Renal cortical epithelial cell (primary cell): ENCODE measurements at places on chromosomes 11 and 22.

DNA sequence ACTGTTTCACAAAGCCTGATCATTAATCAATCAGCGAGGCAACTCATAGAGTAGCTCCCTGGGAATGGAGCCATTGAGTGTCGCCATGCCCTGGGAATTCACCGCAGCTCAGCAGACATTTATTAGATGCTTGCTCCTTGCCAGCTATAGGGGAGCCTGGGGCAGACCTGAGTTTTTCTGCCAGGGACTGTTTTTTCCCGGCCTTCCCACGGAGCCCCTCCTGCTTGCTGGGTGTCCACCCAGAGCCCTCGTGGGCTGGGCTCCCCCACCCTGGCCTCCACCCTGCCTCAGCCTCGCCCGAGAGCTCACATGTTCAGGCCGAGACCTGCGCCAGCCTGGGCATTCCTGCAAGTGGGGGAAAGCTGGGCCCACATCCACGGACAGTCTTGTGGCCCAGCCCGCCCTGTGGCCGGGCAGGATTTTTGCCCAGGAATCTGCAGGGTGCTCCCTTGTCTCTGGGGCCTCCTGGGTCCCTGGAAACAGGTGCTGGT is 64.9 kb downstream of the SMIM38 start:
- no peak for DNase-seq

- DNase-seq: no peak
Observed at GRCh38 chr11:17649696-17650095, 69.7 kb upstream of the MYOD1 start.

DNA sequence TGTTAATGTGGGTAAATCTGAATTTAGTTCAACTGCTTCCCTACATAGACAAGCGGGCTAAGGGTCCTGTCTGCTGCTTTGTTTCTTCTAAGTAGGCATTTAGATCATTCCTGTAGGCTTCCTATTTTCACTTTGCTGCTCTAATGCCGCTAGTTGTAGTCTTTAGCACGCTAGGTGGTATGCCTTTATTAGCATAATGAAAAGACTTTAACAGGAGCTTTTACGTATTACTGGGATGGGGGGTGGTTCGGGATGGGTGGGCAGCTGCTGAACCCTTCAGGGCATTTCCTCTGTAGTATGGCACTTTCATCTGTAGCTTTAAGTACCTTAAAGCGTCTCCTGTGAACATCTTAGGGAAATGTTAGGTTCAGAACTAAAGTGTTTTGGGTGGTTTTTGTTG is 85.3 kb downstream of the GGT1 start:
- no peak for DNase-seq

DNA sequence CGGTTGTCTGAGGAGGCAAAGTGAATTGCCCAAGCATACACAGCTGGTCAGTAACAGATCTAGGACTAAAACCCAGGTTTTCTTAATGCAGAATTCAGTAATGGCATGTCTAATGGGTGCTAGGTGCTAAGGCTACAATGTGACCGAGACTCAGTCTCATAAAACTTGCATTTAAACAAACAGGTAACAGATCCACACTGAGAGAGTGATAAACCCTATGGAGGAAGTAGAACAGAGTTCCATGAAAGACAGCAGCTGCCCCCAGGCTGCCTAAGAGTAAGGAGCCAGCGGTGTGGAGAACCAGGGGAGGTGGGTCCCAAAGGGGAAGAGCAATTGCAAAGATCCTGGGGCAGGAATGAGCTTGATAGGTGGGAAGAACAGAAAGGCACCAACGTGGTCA is 27.3 kb downstream of the MMP13 start:
- no peak for DNase-seq

DNA sequence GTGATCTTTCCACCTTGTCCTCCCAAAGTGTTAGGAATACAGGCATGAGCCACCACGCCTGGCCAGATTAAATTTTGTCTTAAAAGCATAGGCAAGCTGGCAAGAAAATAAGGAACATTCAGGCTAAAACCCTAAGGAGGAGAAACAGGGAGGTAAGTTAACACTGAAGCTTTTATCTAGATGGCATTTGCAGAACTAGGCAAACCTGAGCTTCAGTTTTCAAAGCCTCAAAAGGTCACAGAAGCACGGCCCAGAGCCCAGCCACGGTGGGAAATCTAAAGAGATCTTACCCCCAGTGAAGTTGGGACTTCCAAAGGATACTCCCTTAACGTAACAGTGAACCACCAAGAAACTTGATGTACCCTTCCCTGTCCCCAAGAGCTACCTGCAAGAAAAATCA is 28.4 kb downstream of the PC start:
- DNase-seq: no peak

GRCh38 chr11:4093519-4094347 is 866 bp upstream of the RRM1 start:
- DNase-seq: no peak

DNA sequence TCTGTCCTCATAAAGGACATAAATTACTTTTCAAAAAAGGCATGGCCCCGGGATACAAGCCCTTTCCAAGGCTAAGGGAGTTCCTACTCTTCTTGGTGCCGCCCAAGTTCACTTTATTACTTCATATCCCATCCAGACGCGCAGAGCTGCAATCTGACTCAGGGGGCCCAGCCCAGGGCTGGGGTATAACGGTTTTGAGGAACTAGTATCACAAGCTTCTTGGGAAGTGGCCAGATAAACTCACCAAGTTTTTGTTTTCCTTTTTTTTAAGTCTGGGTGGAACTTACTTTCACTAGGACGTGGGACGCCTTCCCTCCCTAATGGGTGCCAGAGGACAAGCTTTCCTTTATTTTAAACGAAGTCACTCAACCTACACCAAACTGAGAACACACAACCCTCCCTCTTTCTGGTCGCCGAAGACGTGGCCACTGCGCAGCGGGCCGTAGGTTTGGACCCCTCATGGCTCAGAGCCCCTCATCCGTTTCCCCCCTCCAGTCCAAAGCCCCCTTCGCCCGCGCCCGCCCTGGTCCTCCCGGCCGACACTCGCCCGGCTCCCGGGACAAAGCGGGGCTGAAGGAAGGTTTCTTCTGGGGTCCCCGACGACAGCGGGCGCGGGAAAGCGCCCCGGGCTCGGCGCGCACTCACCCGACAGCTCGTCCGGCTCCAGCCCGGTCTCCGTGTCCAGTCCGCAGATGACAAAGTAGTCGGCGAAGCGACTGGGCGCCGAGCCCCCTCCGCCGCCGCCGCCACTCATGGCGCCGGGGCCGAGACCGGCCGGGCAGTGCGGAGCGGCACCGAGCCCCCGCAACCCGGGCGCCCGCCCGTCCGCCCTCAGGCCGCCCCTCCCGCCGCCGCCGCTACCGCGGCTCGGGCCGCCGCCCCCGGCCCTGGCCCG is 587 bp downstream of the DENND5A start:
- peak; percentile 58 for DNase-seq

- DNase-seq: no peak
Observed at GRCh38 chr11:92506809-92507336, 282.3 kb downstream of the FAT3 start.

GRCh38 chr11:93089474-93090102 is 108.2 kb downstream of the SLC36A4 start:
- DNase-seq: peak; percentile 79

GRCh38 chr22:30206944-30207343 is 39.6 kb downstream of the LIF start:
- DNase-seq: peak; percentile 95

- peak; percentile 30 for DNase-seq
Observed at GRCh38 chr11:112132737-112133136, 31.2 kb downstream of the IL18 start.

GRCh38 chr11:9052316-9052715 is 39.1 kb downstream of the SCUBE2 start:
- DNase-seq: no peak

DNA sequence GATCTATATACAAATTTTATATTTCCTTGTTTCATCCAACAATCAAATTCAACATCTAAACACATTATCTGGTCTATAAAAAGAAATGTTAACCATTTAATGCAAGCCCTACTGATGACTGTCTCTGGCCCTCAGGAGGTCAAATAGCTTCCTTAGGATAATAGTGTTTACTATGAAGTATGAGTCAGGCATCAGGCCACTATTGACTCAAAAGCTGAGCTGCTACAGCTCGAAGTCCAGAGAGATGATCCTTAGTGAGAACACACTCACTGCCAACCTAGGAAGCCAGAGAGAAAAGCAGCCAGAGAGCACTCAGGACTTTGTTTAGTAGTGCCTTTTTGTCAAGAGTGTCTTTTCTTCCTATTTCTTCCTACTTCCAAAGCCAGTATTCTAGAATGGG is 171.8 kb downstream of the SOX6 start:
- peak; percentile 92 for DNase-seq

GRCh38 chr22:37148742-37149665 is 712 bp downstream of the IL2RB start:
- no peak for DNase-seq

GRCh38 chr11:125272821-125273220 is 108.3 kb downstream of the PKNOX2 start:
- no peak for DNase-seq

GRCh38 chr11:17500673-17501072 is 24.0 kb upstream of the ABCC8 start:
- no peak for DNase-seq

GRCh38 chr22:36387709-36387958 is 133 bp downstream of the MYH9 start:
- DNase-seq: no peak

DNA sequence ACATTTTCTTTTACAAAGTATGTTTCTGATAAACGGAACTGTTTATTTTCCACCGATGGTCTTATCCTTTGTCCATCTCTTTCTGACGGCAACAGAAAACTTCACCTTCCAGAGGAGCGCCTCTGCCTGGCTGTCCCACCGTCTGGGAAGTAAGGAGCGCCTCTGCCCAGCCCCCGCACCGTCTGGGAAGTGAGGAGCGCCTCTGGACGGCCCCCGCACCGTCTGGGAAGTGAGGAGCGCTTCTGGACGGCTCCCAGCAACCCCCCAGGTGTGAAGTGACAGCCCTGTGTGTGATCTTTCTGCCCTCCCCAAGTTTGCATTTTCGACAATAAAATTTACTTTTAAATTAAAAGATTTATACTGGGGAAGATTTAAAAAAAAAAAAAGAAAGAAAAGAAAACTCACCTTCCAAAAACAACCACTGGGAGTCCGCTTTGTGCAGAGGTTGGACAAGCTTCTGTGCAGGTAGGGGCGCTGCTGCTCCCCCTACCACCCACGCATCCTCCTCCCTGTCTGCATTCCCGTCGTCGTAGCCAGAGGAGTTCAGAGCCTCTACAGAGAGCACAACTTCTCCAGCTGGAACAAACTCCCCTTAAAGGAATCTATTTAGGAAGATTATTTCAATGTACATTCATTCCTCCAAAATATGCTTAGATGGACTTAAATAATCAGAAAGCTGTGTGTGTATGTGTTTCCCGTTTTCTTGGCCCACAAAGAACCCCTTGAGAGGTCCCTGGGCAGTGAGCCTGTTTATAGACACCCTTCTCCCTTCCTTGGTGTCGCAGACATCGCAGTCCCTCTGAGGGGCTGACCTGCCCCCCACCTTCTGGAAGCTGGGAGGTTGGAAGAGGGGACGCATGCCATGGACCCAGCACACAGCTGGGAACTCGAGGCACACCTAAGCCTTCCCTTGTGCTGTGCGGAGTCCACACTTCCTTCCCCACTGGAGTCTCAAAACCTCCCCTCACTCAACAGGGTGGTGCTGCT is 849 bp upstream of the APOBEC3B start:
- DNase-seq: peak; percentile 59

GRCh38 chr11:125514336-125515101 is 18.5 kb upstream of the FEZ1 start:
- DNase-seq: peak; percentile 47

GRCh38 chr22:40024201-40025061 is 29.7 kb downstream of the FAM83F start:
- DNase-seq: no peak

- peak; percentile 74 for DNase-seq
Observed at GRCh38 chr22:35310556-35311550, 11.2 kb downstream of the TOM1 start.

- peak; percentile 16 for DNase-seq
Observed at GRCh38 chr22:33389936-33390335, 331.8 kb upstream of the SYN3 start.

DNA sequence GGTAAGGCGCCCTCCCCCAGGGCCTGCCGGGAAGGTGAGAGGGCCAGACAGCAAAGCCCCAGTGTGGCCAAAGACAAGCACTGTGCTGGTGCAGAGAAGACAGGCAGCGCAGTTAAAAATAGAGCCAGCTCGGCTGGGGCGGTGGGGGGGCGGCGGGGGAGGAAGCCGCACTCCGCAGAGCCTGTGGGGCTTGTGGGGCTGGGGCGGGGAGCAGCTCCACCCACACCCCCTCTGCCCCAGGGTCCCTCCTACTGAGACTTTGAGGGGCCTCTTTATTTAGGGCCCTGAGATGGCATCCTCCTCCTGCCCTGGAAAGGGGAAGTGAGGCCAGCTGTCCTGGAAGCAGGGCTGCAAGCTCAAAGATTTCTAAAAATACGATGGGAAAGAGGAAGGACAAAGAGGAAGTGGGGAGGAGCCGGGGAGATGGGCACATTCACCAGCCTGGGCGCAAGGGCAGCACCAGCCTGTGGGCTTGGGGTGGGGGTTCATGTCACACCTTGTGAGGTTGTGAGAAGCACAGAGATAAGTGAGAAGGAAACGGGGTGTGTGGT is 2.6 kb downstream of the CYTH4 start:
- no peak for DNase-seq

- peak; percentile 82 for DNase-seq
Observed at GRCh38 chr11:6735306-6735705, 36.5 kb downstream of the OR2AG2 start.

GRCh38 chr11:121291896-121292494 is 576 bp upstream of the SC5D start:
- peak; percentile 33 for DNase-seq

DNA sequence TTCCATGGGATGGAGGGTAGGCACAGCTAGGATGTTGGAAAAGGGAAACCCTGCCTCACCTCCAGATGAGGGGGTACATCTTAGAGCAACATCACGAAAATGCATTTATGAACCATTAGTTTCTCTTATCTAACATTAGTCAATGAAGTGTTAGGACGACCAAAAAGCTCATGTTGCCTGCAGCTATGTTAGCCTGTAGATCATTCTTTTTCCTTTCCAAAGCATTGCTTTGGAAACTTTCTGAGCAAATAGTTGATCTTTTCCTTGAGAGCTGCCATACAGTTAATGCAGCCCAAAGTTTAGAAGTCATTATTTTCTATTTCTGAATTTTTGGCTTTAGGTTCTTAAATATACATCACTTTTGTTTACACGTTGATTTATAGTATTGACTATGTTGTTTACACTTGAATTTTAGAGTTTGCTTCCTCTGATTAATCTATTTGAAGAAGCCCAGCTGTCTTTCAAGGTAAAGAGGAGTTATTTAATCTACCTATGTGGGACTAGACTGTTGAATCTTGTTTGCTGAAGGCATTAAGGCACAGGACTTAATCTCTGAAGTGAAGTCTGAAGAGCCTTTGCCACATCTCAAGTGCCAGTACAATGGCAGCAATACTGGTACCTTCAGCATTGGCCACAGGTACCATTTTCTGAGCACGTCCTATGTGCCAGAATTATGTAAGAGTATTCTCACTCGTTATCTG is 11.0 kb downstream of the POU2AF3 start:
- no peak for DNase-seq

GRCh38 chr11:126392633-126393013 is 37.1 kb downstream of the ST3GAL4 start:
- no peak for DNase-seq
